Adrenal gland (tissue), 19 donors: ENCODE measurements at places on chromosomes 1 and 21. TPM values are rescaled to one million over a fixed set of nuclear protein-coding genes. Genes with fewer than 3 reads are reported as not detected.

Gene COL24A1
- 0.50 TPM for total RNA-seq

Gene FCRL1
- total RNA-seq = not detected

Gene FLAD1
- total RNA-seq = 33.5 TPM

Gene RPTN
- total RNA-seq = not detected

Gene HCRTR1
- total RNA-seq = not detected

Gene SON
- total RNA-seq = 160 TPM

Gene LRRC39
- 5.7 TPM for total RNA-seq

Gene F13B
- not detected for total RNA-seq

Gene C2CD4D
- total RNA-seq = not detected

Gene BSND
- total RNA-seq = not detected
